ENCODE measurements at places on chromosomes 4 and X.

- DNase-seq: peak; percentile 4
Observed at GRCh38 chr4:152831416-152831815, 51.7 kb downstream of the ARFIP1 start.

DNA sequence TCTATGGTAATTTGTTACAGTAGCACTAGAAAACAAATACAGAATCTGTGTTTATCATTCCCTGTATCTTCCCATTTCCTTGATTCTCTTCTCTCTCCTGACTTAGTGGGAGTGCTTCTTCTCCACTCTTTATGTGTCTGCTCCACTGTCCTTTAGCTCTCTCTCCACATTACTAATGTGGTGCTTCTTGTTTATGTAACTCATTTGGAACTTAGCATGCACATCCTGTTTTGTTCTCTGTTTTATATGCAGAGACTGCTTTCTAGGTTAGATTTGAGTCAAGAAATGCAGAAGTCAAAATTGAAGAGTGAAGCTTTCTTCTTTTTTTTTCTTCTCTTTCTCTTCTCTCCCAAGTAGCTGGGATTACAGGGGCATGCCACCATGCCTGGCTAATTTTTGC is 25.9 kb downstream of the ADH1A start:
- no peak for DNase-seq

- peak; percentile 94 for DNase-seq
Observed at GRCh38 chr4:53476232-53477037, 99.0 kb downstream of the FIP1L1 start.

DNA sequence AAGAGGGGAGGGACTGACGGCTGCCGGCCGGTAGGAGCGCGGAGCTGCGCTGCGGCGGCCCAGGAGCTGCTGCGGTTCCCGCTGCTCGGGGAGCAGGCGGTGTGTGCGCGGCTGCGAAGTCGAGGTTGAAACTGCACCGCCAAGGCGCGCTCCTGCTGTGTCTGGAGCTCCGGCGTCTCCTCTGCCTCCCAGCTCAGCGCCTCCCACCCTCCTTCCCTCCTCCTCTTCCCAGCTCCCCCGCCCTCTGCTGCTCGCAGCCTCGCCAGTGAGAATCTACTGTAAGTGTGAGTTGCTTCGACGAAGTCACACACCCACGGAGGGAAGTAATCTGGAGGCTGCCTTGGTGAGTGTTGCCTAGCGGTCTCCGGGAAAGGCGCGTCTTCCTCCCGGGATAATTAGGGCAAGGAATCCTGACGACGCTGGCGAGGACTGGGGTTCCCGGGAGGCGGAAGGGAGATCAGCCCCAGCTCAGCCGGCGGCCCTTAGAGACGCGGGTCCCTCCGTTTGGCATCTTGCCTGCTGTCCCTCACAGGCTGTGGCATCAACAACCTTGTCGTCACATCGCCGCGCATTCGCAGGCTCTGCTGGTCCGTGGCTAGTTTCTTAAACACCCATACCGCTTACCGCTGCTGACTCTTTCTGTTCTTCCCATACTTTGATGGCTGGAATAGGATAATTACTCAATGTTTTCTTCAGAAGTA is at the start of gene EPHA5:
EPHA5 (minus strand) TSS at position 159 of the 701 bp plus-strand sequence. CDS start 747 bp downstream, outside the sequence.
- DNase-seq: peak; percentile 18

DNA sequence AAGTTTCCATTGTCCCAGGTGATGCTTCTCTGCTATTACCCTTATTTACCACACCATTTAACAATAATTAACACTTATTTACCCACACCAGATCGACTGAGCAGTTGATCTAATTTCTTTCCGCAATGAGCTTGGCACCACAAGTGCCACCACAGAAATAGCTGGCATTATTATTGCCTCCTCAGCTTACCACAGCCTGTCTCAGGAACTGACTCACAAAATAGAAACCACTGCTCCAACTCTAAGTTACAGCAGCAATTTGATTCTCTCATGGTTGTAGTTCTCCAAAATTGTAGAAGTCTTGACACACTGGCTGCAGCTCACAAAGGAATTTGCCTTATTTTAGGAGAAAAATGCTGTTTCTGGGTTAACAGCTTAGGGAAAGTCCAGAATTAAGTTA is 22.5 kb downstream of the ZNF721 start:
- peak; percentile 8 for DNase-seq

GRCh38 chr4:101356928-101357327 is 9.6 kb upstream of the PPP3CA start:
- peak; percentile 84 for DNase-seq

DNA sequence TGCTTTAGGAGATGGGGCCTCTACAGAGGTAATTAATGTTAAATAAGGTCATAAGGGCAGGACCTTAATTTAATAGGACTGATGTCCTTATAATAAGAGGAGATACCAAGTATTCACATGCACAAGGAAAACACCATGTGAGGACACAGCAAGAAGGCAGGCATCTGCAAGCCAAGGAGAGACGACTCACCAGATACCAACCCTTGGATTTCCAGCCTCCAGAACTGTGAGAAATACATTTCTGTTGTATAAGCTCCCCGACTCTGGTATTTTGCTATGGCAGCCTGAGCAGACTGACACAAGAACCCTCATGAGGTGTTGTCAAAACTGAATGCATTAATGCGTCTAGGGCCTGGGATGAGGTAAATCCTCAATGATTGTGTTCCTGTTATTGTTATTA is 56.2 kb upstream of the MAPK10 start:
- no peak for DNase-seq

DNA sequence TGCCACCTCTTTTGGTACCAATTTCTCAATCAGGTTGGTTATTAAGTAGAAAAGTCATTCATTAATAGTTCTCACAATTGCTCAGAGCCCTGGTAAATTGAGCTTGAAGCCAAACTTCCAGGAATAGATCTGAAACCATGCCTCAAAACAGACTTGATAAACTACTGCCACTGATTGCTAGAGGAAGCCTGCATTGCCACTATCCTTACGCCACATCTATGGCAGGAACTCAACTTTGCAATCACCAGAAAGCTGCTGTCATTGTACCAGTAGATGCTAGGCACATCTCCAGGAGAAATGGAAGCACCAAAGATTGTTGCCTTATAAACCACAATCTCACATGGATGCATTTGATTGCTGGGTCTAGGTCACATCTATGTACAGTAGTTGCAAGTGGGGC is 21.6 kb upstream of the TSPAN7 start:
- DNase-seq: no peak

DNA sequence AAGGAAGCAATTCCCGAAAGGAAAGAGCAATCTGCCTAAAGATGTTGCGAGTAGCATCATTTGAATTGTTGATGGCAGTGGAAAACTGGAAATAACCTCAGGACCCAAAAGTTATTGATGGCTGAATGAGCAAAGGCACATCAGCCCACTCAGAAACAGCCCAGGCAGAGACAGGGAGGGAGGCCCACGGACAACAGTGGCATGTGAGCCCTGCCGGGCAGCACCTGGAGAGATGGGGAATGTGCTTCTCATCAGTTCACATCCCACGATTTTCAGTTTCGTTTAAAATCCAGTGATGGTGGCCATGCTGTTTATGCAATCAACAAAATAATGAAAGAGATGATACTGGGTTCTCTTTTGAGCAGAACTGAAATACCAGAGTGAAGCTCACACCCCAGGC is 80.0 kb downstream of the JAKMIP1 start:
- DNase-seq: no peak

- DNase-seq: peak; percentile 68
Observed at GRCh38 chrX:110847334-110847733, 51.7 kb upstream of the CHRDL1 start.

- no peak for DNase-seq
Observed at GRCh38 chr4:15340902-15341732, 86.7 kb upstream of the C1QTNF7 start.

- DNase-seq: no peak
Observed at GRCh38 chr4:182277377-182277776, 34.2 kb downstream of the TENM3 start.

DNA sequence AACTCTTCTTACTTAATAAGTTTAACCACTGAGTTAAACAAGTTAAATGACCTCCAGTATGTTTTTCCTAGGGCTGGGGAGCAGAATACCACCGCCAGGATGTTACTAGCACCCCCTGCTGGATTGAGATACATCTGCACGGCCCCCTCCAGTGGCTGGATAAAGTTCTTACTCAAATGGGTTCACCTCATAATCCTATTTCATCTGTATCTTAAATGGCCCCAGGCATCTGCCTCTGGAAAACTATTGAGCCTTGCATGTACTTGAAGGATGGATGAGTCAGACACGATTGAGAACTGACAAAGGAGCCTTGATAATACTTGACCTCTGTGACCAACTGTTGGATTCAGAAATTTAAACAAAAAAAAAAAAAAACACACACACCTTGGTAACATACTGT is 61.5 kb upstream of the MMAA start:
- peak; percentile 84 for DNase-seq

GRCh38 chr4:165953181-165953580 is 80.1 kb downstream of the TLL1 start:
- DNase-seq: no peak

DNA sequence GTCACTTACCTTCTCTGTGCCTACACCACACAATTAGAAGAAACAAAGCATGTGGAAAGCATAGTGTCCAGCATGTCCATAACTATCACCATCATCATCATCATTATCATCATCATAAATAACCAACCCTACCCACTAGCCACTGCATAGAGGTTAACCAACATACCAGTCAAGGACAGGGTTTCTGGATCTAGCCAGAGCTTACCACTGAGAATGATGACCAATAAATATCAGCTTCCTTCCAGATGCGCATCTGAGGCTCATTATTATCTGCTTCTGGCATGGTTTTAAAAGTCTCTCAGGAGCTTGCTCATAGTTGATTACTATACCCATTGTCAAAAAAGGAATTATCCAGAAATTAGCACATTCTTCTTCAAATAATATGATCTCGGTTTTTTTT is 25.5 kb upstream of the MYOZ2 start:
- DNase-seq: peak; percentile 15

DNA sequence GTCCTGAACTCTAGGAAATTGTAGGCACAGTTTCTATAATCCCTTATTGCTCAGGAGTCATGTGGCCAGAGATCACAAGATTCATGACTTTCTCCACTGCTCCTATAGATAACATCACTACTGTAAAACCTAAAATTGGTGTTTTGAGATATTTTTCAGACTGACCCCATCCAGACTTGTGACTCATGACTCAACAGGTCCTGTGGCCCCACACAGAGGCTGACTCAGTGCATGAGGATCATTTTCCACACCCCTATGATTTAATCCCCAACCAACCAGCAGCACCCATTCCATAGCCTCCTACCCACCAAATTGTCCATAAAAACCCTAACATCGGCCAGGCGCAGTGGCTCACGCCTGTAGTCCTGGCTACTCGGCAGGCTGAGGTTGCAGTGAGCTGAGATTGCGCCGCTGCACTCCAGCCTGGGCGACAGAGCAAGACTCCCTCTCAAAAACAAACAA is 13.2 kb upstream of the XIAP start:
- DNase-seq: no peak

DNA sequence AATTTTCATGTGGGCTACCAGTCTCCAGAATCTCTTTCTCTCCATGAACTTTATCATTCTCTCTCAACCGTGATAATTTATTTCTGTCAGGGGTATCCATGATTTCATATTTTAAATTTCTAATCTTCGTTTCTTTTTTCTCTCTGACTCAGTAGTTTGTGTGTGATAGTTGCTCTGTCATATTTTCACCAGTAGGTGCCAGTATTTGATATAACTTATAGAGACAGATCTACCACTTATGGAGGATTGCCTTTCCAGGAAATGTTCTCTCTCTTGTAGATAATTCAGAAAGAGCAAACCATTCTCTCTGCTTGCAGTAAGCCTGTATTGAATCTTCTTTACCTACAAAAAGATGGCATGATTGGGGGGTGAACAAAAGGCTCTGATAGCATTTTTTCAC is 79.3 kb upstream of the DYNLT3 start:
- peak; percentile 61 for DNase-seq

Measured in AG08395 (cell line).